ENCODE measurements at places on chromosomes 2 and 18.

GRCh38 chr2:226953206-226953605 lies 117.4 kb downstream of the RHBDD1 start:
- DNase-seq: no peak

DNA sequence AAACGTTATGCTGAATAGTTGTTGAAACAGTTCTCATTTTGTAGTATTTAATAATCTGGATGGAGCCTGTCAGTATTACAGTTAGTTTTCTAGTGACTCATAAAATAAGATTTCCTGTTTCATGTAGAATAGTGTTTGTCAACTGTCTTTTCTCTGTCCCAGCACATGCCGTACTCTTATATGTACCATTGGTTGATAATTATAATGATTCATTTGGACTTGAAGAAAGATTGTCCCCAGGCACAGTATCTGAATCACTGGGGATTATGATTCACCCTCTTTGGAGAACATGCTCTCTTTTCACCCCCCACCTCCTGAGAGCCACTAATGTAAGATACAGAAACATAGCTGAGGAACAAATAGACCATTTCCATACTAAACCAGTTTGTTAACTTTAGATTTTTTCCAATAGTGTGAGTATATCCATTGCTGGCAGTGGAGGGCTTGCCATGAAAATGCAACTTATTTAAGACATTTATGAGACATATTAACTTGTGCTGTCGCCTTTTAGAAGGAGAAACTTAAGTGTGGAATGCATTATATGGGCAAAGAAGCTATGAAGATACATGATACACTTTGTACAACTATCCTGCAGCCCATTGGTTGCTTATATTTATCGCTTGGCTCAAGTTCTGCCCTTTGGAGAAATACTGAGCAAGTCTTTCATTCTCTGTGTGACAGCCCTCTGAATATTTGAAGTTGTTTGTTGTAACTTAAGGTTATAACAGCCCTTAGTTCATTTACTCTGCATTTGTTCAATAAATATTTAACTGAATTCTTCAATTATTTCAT lies 12.4 kb downstream of the COPS8 start:
- DNase-seq: no peak

GRCh38 chr2:171042253-171042969 lies 113.4 kb downstream of the GORASP2 start:
- DNase-seq: peak; percentile 32

DNA sequence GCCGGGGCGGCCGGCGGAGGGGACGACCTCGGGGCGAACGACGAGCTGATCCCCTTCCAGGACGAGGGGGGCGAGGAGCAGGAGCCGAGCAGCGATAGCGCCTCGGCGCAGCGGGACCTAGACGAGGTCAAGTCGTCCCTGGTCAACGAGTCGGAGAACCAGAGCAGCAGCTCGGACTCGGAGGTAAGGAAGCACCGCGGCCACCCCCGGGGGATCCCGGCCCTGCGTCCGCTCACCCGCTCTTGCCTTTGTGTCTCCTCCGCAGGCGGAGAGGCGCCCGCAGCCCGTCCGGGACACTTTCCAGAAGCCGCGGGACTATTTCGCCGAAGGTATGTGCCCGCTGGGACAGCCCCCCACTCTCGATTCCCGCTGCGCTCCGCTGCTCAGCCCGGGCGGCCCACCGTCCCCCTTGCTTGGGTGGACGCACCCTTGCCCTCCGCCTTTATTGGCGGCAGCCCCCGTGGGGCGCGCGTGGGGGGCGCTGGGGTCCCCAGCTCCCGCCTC lies 611 bp downstream of the TCF7L1 start:
- DNase-seq: peak; percentile 8

- no peak for DNase-seq
Observed at GRCh38 chr2:10371441-10372196, 68.9 kb downstream of the HPCAL1 start.

All from natural killer cell (primary cell).